ENCODE measurements at places on chromosomes 11 and 22. TPM values are rescaled to one million over a fixed set of nuclear protein-coding genes. Genes with fewer than 3 reads are reported as not detected.

The SCGB1D2 gene
- not detected for polyA plus RNA-seq

The MMP12 gene
- not detected for polyA plus RNA-seq

DNA sequence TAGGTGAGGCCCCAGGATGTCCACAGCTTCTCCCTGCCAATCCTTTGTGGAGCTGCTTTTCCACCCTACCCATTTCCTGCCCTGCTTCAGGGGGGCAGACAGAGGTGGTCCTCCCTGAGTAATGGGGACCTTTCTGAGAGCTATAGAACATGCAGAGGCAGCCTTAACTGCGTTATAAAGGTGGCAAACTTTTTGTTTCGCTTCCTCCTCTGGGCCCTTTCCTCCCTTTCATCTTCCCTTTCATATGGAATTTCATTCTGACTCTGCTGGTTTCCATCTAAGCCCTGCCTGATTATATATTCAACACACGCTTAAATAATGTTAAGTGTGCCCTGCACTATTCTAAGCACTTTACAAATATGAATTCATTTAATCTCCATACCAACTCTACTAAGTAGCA, 169.3 kb upstream of the E2F8 start:
- DNase-seq: no peak

The KRTAP5-10 gene
- polyA plus RNA-seq: not detected

The TPH1 gene
- 0.04 TPM for polyA plus RNA-seq

The ASRGL1 gene
- 0.26 TPM for polyA plus RNA-seq

The TRIM68 gene
- polyA plus RNA-seq: 4.5 TPM

GRCh38 chr11:15629690-15630321, 515.1 kb downstream of the INSC start:
- no peak for DNase-seq

GRCh38 chr22:37419969-37420685, 7.2 kb downstream of the ELFN2 start:
- no peak for DNase-seq

DNA sequence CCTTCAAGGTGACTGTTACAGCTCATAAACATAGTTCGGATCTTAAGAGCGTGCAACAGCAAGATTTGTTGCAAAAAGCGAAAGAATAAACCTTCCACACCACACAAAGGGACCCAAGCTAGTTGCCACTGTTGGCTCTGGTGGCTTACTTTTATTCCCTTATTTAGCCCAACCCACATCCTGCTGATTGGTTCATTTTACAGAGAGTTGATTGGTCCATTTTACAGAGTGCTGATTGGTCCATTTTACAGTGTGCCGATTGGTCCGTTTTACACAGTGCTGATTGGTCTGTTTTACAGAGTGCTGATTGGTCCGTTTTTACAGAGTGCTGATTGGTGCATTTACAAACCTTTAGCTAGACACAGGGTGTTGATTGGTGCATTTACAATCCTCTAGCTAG, 776.9 kb upstream of the CNTN5 start:
- DNase-seq: no peak

- no peak for DNase-seq
These were observed 2.7 kb upstream of the MUC5B start for GRCh38 chr11:1219834-1220815.

DNA sequence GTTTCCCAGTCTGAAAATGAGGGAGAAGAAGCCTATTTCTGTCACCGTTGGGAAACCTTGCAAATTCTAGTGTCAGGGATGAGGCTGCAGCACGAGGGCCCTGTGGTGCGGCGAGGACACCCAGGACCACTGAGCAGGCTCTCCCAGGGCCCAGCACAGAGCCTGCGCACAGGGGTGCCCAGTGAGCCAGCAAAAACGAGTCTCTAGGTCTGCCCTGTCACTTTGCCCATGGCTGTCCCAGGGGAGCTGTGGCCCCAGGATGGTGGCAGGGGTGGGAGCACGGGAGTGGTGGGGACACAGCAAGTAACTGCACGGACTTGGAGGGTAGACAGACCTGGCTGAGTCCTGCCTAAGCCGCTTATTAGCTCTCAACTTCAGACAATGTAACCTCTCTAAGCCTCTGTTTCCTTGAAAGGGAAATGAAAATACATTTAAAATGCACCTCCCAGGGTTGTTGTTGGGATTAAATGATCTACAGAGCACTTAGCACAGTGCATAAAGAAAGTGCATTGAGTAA, 44.2 kb downstream of the DSCAML1 start:
- no peak for DNase-seq

DNA sequence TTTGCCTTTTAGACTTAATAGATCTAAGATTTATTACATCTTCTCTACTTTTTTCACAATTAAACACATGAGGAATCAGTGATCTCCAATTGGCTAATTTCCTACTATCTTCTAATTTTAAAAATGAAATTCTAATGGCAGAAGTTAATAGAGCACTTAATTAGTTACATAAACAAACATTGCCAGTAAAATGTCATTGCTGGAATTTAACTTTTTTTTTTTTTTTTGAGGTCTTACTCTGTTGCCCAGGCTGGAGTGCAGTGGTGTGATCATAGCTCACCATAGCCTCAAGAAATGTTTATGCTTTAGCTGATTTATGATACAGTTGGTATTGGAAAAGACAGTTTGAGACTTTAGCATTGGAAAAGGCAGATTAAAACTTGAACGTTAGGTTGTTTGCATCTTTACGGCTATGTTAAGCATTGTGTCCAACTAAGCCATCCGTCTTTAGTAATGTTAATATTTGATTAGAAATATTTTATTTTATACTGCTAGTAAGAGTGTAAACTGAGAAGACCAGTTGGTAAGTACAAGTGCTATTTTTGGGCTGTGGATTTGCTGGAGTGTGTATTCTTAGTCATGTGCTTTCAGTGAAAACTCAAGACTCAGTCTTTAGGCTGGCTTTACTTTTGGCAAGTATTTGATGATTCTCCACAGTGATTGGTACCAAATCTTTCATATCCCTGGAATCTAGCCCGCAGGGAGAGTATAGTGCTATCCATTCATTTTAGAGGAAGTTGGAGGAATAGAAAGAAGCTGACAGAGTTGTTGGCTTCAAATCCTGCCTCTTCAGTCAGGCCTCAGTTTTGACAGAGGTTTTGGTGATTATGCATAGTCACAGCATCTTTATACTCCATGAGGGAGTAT, 4.5 kb downstream of the ANO5 start:
- DNase-seq: no peak

The GGT1 gene
- polyA plus RNA-seq: 15.2 TPM

The MTCH2 gene
- 220 TPM for polyA plus RNA-seq

The IGSF22 gene
- 0.42 TPM for polyA plus RNA-seq

DNA sequence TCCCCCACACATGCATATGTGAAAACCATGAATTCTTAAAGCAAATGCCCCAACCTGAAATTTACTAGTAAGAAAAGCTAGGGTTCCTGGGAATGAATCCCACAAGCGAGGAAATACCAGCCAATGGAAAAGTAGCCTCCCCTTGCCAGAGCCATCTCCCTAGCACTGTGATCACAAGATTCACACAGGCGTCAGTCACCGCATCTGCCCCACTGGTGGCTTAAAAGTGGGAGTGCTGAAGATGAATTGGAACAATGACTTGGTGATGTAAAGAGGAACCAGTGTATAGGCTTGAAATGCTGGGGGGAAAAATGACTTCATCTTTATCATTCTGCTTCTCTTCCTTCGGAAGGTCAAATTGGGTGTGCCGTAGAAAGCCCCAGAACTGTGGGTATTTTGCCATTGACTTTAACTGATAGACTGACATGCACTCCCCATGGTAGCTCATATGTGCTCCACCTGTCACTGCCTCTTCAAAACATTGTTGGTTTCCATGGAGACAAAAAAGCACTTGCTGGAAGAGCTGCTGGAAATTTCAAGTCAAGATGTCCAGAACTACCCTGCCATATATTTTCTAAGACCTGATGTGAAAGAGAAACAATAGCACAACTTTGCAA, 19.2 kb upstream of the ASPHD2 start:
- DNase-seq: no peak

The NEFH gene
- 1.6 TPM for polyA plus RNA-seq

DNA sequence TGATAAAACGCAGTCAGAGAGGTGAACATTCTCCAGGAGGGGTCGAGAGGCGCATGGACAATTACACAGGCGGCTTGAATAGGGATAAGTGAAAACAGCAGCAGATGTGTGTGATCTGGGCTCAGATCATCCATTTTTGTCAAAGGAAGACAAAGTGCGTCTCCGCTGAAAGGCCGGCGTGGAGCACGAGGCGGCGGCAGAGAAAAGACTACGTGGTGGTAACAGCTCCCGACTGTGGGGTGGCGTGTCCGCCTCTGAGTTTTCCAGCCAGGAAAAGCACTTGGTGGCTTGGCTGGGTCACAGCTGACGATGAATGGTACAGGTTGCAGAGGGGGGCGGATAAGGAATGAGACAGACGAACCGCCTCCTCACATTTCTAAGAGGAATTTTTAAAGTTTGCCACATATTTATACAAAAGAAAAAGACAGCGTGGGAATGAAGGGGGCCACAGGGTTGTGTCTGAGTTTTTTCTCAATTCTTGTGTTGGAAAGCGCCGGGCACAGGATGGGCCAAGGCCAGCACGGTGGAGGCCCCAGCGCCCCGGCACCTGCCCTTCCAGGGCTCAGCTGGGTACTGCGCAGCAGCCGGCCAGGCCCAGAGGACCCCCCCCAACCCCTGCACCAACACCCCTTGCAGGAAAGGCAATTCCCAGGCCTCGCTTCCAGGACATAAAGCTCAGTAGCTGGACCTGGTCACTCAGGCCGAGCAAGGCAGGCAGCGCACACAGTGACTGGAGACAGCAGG, 80.4 kb downstream of the TRMU start:
- no peak for DNase-seq

DNA sequence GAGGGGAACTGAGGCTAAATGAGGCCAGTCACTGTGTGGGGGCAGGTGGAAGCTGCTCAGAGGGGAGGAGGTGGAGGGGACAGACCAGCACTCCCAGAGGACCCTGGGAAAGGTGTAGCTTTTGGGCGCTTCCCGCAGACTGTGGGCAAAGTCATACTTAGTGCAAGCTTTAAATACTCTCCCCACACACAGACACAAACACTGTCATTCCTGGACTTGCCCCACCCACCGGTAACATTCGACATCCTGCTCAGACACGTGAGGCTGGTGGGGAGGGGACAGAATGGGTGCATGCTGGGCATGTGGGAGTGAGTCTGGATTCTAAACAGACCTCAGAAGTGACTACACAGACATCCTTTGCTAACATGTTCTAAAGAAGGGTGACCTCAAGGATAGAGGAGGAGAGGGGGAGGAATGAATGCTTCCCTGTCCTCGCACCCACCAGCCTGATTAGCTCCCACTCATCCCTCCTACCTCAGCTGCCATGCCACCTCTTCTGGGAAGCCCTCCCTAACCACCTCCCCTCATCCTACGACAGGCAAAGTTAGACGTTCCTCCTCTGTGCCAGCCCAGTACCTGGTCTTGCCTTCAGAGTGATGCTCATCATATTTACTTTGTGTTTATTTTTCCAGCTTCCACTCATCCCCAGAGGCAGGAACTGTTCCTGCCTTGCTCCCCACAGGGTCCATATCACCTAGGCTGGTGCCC, 22.2 kb downstream of the TSKU start:
- DNase-seq: peak; percentile 52

The SCUBE1 gene
- not detected for polyA plus RNA-seq

GRCh38 chr11:26623076-26623659, 51.1 kb upstream of the MUC15 start:
- peak; percentile 46 for DNase-seq

DNA sequence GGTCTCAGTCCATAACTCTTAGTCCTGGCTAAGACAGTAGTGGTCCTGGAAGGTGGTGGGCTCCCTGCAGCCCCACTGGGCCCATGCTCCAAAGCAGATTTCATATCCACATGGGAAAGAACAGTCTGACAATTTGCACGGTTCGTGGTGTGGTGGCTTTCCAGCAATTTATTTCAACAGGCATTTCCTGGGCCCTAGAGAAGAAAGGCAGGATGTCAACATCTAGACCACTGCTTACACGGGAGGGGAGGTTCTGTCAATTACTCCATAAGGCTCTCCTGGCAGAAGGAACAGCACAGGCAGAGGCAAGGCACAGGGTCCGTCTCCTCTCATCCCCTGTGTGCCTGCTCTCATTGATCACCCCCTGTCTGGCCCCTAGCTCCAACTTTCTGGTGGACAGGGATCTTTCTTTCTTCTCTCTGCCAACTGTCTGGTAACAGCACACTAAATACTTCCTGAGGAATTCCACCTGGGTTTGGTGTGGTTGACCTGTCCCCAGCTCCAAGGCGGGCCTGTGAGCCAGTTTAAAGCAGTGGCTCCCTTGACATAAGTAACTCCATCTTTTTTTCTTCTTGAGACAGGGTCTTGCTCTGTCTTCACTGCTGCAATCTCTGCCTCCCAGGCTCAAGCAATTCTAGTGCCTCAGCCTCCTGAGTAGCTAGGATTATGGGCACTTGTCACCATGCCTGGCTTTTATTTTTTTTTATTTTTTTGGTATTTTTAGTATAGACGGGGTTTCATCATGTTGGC, 5.1 kb upstream of the A4GALT start:
- DNase-seq: no peak

The MYOD1 gene
- polyA plus RNA-seq: not detected

GRCh38 chr11:36241497-36241896, 47.7 kb downstream of the COMMD9 start:
- DNase-seq: no peak

The ENTHD1 gene
- not detected for polyA plus RNA-seq

DNA sequence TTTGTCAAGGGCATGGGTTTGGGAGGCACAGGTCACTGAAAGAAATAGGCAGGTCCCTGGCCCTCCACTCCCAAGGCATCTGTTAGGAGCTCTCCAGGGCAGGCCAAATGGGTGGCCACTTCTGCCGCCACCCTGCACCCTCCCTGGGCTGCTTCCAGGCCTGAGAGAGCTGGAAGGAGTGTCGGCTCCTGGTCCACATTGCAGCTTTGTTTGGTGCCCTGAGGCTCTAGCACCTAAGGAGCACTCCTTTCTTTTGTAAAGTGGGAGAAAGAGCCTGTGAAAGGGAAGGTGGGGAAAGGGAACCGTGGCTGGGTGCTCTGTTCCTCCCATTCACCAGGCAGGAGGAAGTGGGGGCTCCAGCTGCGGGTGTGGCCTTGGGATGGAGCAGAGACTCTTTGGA, 12.3 kb upstream of the FGF4 start:
- DNase-seq: no peak

The GAS2 gene
- 0.35 TPM for polyA plus RNA-seq

The POU2AF2 gene
- not detected for polyA plus RNA-seq

GRCh38 chr11:67006029-67006884, 16.7 kb upstream of the SYT12 start:
- no peak for DNase-seq

All from foreskin keratinocyte (primary cell).